ENCODE measurements at places on chromosomes 2 and 18.

DNA sequence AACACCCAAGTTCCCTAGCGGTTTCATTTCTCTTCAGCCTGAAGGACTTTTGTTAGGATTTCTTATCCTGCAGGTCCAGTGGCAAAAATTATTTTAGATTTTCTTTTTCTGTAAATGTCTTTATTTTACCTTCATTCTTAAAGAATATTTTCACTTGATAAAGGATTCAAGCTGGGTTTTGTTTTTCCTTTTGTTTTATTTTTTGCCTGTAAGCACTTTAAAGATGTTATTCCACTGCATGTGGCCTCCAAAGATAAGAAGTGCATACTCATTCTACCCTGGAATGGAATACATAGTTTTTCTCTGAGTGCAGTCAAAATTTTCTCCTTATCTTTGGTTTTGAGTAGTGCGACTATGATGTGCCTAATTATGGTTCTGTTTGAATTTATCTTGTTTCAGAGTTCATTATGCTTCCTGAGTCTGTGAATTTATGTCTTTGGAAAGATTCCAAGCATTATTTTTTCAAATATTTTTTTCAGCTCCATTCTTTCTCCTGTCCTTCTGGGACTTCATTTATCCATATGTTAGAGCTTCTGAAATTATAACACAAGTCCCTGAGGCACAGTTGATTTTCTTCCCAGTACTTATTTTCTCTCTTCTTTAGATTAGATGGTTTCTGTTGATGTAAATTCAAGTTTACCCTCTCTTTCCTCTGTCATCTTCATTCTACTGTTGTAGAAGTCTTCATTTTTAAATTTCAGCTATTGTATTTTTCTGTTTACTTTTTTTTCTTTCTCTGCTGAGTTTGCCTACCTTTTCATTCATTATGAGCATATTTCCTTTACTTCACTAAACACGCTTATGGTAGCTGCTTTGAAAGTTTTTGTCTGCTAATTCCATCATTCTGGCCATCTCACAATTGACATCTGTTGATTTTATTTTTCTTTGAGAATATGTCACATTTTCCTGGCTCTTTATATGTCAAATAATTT lies 69.6 kb downstream of the MAPRE2 start:
- peak; percentile 77 for DNase-seq

DNA sequence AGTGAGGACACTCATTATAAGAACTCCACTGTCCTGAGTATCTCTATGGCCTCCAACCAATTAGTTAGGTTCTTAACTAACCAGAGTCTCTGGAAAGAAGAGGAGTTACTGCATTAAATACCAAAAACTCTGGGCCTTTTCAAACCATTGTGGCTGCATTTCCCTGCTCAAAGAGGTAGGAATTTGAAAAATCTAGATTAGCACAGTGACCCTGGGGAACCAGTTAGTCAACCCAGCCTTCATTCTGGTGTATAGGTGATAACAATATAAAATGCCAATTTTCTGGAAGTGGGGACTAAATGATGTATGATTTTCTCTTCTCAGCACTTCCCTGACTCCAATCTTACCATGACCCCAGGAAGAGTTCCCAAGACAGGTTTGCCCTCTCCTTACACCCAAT lies 287.8 kb upstream of the SETBP1 start:
- no peak for DNase-seq

DNA sequence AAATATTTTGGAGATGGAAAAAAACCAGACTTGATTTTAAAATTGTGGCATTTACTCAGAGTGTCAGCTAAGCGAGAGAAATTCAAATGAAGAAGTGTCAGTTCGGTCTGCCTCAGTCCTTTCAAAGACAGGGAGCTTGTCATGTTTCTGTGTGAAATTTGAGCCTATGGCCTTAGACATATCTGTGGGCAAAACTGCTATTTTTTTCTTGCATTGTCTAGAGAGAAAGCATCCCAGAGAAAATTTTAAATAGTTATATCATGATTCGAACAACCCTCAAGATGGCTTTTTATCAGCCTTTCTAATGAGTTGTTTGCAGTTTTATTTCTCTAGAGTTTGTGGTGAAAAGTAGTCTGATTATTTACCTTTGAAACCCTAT lies 50.2 kb upstream of the KCNE4 start:
- DNase-seq = no peak

- DNase-seq = peak; percentile 61
Observed at GRCh38 chr18:61893971-61894750, 1.4 kb upstream of the RNF152 start.

DNA sequence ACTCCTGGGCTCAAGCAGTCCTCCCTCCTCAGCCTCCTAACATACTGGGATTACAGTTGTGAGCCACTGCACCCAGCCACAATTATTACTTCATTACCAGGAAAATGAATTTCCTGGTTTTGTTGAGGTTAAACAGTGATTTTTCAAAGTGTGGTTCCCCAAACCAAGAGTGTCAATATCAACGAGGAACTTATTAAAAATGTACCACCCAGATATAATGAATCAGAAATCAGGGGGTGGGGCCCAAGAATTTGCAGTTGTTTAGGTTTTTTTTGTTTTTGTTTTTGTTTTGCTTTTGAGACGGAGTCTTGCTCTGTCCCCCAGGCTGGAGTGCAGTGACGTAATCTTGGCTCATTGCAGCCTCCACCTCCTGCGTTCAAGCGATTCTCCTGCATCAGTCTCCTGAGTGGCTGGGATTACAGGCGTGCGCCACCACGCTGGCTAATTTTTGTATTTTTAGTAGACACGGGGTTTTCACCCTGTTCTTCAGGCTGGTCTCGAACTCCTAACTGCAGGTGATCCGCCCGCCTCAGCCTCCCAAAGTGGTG lies 94.1 kb downstream of the WDSUB1 start:
- no peak for DNase-seq

DNA sequence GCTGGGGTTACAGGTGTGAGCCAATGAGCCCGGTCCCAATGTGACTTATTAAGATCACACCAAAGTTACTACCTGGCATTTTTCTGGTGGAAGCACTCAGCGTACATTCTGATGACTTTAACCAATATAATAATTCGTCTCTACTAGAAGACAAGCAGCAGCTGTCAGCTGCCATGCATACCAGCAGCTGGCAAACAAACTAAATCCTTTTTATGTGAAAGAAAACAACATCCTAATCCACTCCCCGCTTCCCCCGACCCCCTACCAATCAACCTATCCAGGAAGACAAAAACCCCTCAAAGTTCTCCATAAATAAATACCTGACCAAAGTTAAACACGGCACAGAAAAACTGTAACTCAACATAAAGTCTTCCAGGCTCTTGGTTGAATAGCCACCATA lies 42.1 kb downstream of the GPR155 start:
- no peak for DNase-seq

DNA sequence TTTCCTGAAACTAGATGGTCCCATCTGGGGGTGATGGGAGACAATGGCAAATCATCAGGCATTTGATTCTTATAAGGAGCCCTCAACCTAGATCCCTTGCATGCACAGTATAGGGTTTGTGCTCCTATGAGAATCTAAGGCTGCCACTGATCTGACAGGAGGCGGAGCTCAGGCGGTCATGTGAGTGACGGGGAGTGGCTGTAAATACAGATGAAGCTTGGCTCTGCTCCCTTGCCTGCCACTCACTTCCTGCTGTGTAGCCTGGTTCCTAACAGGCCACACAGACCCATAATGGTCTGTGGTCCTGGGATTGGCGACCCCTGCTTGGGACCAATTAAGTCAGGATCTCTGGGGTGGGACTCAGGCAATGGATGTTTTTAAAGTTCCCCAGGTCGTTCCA lies 293.4 kb downstream of the ZNF521 start:
- DNase-seq = no peak

DNA sequence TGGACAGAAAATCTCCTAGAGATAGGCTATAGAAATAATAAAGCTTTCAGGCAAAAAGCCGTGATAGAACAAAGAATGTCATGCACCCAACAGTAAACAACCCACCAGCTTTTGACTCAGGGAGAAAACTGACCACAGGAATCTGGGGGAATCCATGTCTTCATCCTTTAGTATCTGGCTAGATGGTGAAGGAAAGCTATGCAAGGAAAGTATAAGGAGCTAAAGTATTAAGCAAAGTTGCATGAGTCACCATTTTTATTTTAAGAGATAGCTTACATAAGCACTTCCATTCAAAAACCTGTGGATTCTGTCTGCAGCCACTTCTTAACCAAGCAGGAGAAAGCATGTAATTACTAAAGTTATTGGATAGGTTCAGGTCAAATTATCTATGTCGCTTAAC lies 363.8 kb downstream of the LRP1B start:
- DNase-seq = no peak

DNA sequence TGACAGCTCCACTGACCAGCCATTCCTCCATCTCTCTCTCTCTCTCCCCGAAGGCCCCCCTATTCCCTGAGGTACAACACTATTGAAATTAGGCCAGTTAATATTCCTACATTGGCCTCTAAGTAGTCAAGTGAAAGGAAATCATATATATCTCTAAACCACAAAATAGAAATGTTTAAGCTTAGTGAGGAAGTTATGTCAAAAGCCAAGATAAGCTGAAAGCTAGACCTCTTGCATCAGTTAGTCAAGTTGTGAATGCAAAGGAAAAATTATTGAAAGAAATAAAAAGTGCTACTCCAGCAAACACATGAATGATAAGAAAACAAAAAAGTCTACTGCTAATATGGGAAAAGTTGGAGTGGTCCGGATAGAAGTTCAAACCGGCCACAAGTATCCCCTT lies 301.3 kb upstream of the RBMS1 start:
- DNase-seq = peak; percentile 26

- DNase-seq = no peak
Observed at GRCh38 chr2:73279852-73280251, 4.4 kb downstream of the FBXO41 start.

DNA sequence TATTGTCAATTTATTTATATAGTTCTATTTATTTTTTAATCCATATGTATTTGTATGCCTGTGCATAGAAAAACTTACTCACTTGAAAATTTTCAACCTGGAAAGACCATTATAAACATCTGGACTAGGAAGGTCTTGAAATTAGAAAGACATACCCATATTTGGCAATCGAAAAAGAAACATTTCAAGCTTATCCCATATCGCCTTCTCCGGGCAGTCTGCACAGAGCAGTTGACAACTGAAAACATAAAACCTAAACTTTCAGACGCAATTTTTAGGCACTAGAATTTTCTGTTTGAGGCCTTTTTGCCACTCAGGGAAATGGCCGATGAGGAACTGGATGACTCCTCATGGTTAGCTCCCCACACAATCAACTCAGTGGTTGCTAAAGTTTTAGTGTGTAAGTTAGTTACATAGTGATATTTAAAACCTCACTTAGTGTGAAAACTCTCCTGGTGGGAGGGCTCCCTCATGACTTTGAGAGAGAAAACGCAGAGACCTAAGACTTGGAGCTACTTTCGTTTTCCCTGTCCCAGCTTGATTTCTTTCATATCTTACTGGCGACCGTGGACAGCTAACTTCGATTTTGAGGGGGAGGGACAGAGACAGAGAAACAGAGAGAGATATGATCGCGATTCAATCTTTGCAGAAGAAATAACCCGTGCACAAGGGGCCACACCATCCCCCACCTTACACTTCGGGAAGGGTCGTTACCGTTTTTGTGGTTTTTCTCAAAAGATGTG lies 3.2 kb upstream of the HOXD12 start:
- peak; percentile 29 for DNase-seq

- no peak for DNase-seq
Observed at GRCh38 chr2:46066601-46067000, 230.6 kb upstream of the EPAS1 start.

DNA sequence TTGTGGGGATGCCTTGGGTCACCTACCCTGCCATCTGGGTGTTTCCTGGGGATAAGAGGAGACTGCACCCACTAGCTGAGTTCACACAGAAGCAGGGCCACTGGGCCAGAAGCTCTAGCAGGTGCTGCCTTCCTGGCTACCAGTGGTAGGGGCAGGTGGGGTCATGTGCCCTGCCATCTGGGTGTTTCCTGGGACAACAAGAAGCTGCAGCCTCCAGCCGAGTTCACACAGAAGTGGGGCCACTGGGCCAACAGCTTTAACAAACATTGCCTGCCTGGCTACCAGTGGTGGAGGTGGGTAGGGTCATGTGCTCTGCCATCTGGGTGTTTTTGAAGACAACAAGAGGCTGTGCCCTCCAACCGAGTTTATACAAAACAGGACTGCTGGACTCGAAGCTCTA lies 282.2 kb upstream of the SYT4 start:
- no peak for DNase-seq

GRCh38 chr2:217612920-217613319 lies 389.9 kb downstream of the TNS1 start:
- no peak for DNase-seq

DNA sequence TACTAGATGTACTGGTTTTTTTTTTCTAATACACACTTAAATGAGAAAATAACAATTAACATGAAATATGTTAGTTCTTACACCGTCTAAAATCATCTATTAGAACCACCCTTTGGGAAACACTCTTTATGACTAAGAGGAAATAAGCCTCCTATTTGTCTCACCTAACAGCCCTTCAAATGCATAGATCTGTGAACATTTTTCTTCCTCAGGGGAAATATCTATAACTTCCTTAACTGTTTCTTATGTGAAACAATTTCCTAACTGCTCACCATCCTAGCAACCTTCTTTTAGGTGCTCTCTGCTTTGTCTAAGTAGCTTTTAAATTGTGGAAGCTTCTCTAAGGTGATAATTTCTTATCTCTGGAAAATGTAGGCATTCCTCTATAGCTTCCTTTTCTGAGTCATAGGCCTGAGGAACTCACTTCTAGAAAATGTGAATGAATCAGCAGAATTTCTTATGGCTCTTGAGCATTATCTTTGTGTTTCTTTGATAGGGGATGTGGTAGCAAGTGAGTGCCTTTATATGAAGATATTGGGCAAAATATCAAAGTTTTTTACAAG lies 56.1 kb downstream of the CNTNAP5 start:
- no peak for DNase-seq

DNA sequence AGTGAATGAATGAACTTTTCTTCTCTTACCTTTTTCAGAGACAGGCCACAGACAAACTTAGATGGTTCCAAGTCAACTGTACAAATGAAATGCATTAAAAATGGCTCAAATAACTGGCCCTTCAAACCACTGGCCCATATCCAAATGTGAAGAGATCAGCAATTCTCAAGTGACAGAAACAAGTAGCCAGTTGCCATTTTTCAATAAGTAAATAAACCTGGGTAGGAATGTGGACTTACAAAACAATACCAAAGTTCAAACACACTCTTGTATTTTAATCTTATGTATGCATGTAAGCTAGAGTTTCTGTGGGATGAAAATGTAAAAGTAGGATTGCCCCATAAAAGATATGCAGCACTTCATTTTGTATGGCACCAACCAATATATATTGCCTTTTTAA lies 129.2 kb downstream of the MEP1B start:
- DNase-seq = no peak
